NCI-H510A (cell line): ENCODE measurements at places on chromosomes 13 and 19.
A peak's percentile ranks its signal among the peaks of the same experiment; 100 is the strongest.

- DNase-seq = no peak
These were observed 355.9 kb downstream of the KLF12 start for GRCh38 chr13:73778242-73778864.

DNA sequence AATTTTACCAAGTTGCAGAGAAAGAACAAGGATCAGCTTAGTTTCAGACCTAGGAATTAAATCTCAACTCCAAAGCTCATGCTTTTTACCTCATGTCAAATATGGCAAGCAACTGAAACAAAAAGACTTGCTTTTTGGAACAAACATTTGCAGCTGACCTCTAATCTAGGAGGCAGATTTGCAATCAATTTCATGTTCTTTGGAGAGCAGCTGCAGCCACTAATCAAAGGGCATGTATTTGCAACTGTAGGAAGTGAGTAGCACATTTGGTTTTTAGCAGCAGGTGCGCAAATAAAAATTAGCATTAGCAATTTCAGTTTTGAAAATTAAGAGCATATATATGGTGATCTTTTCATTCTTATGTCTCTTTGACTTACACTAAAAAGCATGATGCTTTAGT lies 459.3 kb upstream of the SLC10A2 start:
- DNase-seq = no peak

DNA sequence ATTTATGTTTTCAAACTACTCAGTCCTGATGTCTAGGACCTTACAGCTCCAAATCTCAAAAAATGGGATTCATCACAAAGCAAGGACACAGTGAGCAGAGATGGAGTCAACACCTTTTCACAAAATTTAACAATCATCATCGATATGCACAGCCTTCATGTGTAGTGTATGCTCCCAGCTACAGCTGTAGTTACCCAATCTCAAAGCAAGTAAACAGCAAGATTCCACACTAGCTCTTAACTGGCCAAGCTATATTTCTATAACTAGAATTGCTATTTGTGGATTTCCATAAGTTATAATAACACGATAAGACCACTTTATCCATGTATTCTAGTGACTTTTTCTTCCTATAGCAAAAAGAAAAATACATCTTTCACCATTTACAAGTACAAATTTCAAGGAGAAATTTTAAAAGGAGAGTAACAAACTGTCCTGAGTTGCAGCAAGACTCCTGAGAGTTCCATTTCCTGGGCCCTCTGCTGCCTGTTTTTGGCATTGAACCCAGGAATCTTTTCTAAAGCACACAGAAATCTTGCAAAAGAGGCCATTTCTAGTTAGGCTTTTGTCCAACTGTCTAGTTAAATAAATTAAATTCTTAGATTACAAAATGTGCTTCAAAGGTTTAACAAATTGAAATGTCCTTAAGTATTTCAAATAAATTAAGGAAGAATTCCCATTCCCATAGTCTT lies 460.6 kb downstream of the FGF14 start:
- no peak for DNase-seq

DNA sequence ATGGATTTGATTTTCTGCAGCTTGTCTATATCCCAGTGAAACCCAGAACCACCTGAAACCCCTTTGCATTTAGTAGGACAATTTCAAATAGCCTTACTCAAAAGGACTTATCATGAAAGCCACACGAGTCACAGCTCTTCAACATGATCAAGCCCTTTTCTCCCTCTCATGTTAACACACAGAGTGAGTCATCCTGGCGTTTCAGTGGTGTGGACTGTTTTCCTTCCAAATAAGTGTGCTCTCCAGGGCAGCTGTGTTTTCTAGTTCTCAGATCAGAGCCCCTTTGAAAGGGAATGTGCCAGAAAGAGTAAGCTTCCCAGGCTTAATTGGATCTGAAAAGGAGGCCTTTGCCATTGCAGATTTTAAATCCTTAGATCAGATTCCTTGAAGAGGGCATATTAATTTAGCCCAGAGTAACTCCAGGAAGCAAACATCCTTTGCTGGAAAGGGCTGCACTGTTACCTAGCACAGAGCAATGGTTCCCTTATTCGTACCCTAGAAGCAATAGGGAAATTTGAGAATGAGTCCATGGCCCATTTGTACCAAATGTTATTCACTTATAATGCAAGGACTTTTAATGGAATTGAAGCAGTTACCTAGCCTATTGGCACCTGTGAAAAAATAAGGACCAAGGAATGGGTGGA lies 51.3 kb downstream of the ERICH6B start:
- peak; percentile 3 for DNase-seq

DNA sequence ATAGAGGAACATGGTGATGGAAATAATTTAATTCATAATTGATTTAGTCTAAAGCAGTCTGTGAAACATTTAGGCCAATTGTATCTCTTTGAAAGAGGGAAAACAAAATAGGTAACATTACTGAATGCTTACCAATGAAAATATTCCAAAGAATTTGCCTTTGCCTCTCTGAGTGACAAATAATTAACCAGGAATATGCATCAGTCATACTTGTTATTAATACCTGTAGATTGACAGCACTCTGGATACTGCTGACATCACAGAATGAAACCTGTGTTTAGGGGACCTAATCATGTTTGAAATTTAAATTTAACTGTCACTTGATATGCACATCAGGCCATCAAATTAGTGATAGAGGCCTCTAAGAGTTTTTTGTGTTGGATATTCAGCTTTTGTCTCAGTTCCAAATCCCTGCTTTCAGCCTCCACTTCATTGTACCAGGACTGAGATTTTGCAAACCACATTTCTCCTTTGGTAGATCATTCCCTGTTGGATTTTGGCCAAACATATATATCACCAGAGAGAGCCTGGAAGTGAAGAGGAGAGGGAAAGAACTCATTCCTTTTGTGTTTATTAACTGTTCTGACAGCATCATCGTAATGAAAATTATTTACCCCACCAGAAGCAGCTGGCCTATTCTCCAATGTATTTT lies 64.8 kb upstream of the KLHL1 start:
- no peak for DNase-seq

DNA sequence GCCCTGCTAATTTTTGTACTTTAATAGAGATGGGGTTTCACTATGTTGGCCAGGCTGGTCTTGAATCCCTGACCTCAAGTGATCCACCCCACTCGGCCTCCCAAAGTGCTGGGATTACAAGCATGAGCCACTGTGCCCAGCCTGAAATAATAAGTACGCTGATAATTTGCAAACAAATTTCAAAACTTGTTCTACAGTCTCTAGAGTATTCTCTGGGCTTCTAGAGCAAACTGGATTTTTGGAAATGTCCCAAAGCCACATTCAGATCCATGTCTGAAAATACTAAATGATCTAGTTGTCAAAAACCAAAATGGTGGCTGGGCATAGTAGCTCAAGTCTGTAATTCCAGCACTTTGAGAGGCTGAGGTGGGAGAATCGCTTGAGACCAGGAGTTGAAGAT lies 39.9 kb upstream of the PSPC1 start:
- no peak for DNase-seq

DNA sequence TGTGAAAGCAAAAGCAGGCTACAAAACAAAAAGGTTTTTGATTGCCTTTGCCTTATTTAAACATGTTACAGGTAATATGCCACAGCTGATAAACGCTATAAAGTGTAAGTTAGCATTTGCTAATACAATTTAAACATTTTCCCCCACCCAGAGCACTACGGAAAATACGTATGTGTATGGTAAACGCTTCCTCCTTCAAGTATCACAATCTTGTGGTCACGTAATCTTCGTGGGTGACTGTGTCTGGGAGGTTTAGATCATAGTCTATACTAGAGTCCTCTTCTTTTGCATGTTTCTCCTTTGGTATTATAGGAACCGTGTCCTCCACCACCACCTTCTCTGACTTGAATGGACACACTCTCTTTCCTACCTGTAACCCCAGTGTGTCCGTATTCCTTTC lies 38.1 kb upstream of the POSTN start:
- no peak for DNase-seq

DNA sequence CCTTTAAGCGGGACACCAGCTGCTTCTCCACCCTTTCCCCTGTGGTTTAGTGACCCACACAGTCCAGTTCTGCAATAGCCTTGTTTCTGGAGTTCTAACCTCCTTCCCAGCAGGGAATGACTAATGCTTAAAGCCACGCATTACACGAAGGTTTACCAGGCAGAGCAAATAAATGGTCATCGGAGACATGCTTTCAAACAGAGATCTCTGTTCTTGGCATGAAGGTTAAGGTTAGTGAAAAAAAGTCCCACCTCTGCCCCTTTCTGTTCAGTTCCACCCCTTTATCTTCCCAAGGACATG lies 25.3 kb upstream of the MEDAG start:
- DNase-seq = no peak

DNA sequence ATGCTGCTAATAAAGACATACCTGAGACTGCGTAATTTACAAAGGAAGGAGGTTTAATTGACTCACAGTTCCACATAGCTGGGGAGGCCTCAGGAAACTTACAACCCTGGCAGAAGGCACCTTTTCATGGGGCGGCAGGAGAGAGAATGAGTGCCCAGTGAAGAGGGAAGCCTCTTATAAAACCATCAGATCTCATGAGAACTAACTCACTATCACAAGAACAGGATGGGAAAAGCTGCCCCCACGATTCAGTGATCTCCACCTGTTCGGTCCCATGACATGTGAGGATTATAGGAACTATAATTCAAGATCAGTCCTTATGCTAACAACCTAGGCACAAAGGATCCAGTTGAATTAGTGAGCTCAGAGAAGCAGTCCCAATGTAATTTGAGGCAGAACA lies 59.4 kb downstream of the GPC6 start:
- DNase-seq = no peak

DNA sequence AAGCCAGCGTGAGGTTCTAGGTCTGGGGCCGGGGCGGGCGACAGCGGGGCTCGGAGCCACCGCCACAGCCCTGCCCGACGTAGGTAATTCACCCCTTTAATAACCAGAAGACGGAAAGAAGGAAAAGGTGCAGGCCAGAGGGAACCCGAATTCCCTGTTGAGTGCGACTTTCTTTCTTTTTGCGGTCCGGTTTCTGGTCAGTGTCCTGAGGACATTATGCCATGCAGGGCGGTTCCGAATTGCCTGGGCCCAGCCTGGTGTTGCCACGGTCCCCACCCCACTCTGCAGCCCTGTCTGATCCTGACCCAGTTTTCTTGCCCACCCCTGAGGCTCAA lies 18.4 kb upstream of the TFDP1 start:
- no peak for DNase-seq

GRCh38 chr19:52270266-52270885 lies 989 bp downstream of the ZNF766 start:
- DNase-seq = no peak

DNA sequence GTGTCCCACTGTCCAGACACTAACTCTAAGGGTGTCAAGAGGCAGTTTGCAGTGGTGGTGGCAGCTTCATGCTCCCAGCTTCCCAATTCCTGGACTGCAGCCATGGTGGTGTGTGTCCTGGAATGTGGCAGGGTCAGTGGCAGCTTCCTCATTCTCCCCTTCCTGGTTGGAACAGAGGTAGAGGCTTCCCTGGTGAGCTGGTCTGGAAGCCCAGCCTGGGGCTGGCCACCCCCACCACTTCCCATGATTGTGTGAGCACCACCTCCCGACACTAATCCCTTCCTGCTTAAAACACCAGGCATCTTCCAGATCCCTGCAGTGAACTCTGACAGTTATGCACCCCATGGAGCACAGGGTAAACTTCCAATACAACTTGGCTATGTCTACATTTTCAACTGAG lies 134.9 kb downstream of the RAP2A start:
- DNase-seq = no peak

DNA sequence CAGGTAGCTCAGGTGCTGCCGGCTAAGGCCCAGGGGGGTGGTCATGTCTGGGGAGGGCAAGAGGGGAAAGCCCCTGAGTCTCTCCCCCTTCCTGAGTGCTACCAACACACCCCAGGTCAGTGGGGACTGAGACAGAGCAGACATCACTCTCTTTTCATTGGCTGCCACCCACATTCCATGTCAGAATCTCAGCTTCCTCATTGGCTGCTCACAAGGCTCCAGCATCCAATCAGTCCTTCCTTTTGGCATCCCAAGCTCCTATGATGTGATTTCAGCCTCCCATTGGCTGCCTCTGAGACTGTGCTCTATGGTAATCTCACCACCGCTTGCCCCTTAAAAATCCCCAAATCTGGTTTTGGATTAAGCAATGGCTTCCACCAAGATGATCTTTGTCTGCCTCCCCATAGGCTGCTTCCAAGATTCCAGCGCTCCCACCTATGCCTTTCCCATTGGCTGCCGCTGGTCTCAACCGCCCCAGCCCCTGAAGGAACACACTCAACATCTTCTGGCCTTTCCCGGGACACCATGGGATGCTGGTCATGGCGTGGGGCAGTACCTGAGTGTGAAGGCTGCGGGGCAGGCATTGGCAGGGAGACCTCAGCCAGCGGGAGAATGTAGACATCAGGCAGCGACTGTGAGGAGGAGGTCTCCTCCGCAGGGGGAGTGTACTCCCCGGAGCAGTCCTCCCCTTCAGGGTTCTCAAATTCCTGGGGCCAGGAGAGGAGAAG lies 2.0 kb downstream of the LMTK3 start:
- DNase-seq = no peak

GRCh38 chr13:94765814-94766213 lies 53.5 kb upstream of the SOX21 start:
- DNase-seq = no peak

DNA sequence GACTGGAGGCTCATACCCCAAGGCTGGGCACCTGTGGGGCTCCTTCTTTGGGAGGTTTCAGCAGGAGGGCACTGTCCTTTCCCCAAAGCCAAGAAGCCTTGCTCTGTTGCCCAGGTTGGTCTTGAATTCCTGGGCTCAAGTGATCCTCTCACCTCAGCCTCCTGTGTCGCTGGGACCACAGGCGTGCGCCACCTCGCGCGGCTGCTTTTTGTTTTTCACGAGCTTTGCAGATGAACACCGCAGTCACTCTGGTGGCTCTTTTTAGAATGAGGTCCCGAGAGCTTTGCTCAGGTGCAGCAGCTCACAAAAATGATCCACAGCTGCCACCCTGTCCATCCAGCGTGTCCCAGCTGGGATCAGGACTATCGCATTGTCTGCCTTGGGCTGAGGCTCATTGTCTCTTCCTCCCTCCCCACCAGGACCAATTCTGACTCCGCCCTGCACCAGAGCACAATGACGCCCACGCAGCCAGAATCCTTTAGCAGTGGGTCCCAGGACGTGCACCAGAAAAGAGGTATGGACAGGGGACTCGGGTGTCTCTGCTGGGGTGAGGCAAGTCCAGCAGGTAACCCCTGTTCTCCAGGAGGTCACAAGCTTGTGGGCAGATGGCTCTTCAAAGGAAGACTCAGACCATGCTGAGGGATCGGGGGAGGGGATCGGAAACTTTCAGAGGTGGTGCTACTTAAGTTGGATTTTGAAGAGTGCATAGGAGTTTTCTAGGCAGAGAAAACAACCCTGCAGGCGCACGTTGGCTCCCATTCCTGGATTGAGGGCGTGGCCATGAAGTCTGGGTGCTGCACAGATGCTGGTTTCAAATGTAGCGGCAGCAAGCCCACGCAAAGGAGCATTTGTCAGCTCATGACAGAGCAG lies 41.5 kb downstream of the COMP start:
- no peak for DNase-seq

GRCh38 chr13:77325371-77325980 lies 1.4 kb downstream of the MYCBP2 start:
- no peak for DNase-seq

GRCh38 chr19:14798760-14799159 lies 20.4 kb upstream of the ADGRE2 start:
- no peak for DNase-seq
